ENCODE measurements at places on chromosomes 12 and 14.
A peak's percentile ranks its signal among the peaks of the same experiment; 100 is the strongest.

GRCh38 chr12:40194846-40195245 is 30.0 kb upstream of the LRRK2 start:
- H3K36me3 ChIP-seq = no peaks in the 10 kb centered on the region
- H3K4me3 ChIP-seq = no peak overlapping the region
- no peak overlapping the region for H3K27ac ChIP-seq
- DNase-seq = no peak
- no peaks in the 10 kb centered on the region for H3K27me3 ChIP-seq

- H3K27ac ChIP-seq = no peak overlapping the region
- H3K4me1 ChIP-seq = peaks cover 2% of the 10 kb centered on the region
- H3K27me3 ChIP-seq = peaks cover 26% of the 10 kb centered on the region
Observed at GRCh38 chr14:90608929-90609341, 207.3 kb downstream of the TTC7B start.

- DNase-seq = no peak
- H3K36me3 ChIP-seq = no peaks in the 10 kb centered on the region
- H3K27ac ChIP-seq = no peak overlapping the region
- H3K27me3 ChIP-seq = peaks cover 15% of the 10 kb centered on the region
- H3K4me1 ChIP-seq = peaks cover 2% of the 10 kb centered on the region
Observed at GRCh38 chr12:28936711-28937110, 212.4 kb upstream of the FAR2 start.

- H3K4me3 ChIP-seq = no peak overlapping the region
- no peak overlapping the region for H3K27ac ChIP-seq
- peaks cover 3% of the 10 kb centered on the region for H3K4me1 ChIP-seq
- H3K27me3 ChIP-seq = peaks cover 67% of the 10 kb centered on the region
- DNase-seq = no peak
Observed at GRCh38 chr14:70045844-70046535, 142.8 kb downstream of the SLC8A3 start.

GRCh38 chr12:117042171-117042842 is 56.9 kb downstream of the TESC start:
- DNase-seq = no peak
- no peak overlapping the region for H3K4me3 ChIP-seq
- no peak overlapping the region for H3K27ac ChIP-seq
- H3K4me1 ChIP-seq = no peaks in the 10 kb centered on the region
- H3K27me3 ChIP-seq = no peaks in the 10 kb centered on the region

- peaks cover 36% of the 10 kb centered on the region for H3K4me1 ChIP-seq
- H3K27ac ChIP-seq = peak overlapping the region; percentile 90
- peak overlapping the region; percentile 98 for H3K4me3 ChIP-seq
- DNase-seq = no peak
- H3K27me3 ChIP-seq = no peaks in the 10 kb centered on the region
- no peaks in the 10 kb centered on the region for H3K36me3 ChIP-seq
Observed at GRCh38 chr12:42143452-42144157, 1.1 kb downstream of the GXYLT1 start.

- no peaks in the 10 kb centered on the region for H3K4me1 ChIP-seq
- H3K27me3 ChIP-seq = no peaks in the 10 kb centered on the region
- no peak for DNase-seq
- H3K27ac ChIP-seq = no peak overlapping the region
- H3K4me3 ChIP-seq = no peak overlapping the region
Observed at GRCh38 chr12:112656141-112656540, 135.4 kb upstream of the RPH3A start.

DNA sequence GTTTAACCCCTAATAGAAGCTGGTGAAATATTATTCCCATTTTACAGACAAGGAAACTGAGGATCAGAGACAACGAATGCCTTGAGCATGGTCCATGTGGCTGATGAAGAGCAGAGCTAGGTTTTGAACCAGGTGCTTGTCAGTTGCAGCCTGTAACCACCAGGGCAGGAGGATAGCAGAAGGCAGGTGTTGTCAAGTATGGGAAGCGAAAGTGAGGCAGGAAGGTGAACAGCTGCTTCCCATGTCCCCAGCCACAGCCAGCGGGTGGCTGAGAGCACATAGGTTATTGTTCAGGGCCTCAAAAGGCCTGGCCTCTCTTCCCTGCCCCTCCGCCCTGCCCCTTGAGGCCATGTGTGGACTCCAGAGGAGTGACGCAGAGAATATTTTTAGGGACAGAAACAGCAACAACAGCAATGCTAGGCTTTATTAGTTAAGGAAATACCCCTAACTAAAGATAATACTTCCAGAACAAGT is 39.6 kb downstream of the IQSEC3 start:
- peaks cover 7% of the 10 kb centered on the region for H3K4me1 ChIP-seq
- no peak overlapping the region for H3K27ac ChIP-seq
- peaks cover 42% of the 10 kb centered on the region for H3K27me3 ChIP-seq
- DNase-seq = no peak

DNA sequence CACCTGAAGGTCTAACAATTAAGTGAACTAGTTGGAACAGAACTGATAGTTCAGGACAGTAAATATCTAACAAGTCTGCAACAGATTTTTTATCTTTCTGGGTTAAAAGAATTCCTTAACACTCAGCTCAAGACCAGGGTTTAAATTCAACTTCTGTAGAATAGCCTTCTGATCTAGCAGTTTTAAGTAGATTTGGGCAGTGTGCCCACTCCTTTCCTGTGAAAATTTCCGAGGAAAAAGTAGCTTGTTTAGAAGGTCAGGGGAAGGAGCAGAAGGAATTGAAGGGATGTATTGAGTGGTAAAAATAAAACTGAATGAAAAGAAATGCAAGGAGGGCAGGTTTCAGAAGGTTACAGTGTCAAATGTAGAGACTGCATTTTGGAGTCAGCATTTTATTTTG is 45.8 kb downstream of the ATL1 start:
- no peak for DNase-seq
- peaks cover 5% of the 10 kb centered on the region for H3K27me3 ChIP-seq
- no peak overlapping the region for H3K27ac ChIP-seq
- H3K4me1 ChIP-seq = no peaks in the 10 kb centered on the region
- peaks cover 2% of the 10 kb centered on the region for H3K36me3 ChIP-seq

DNA sequence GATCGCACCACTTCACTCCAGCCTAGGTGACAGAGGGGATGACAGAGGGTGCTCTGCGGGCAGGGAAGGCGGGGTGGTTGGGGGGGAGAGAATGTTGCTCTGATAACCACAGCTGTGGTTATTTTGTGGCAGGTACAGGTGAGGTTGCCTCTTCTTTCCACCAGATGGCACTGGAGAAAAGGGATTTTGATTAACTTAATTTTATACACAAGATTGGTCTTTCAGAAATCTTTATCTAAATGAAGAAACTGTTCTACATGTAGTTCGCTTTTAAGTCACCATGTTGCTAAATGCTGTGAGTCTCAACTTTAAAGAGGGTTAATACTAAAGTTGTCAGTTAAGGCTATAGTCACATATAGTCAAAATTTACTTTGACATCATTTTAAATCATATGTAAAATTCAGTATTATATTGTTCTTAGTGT is 25.7 kb downstream of the FGF23 start:
- H3K4me3 ChIP-seq = no peak overlapping the region
- peak overlapping the region; percentile 37 for H3K27ac ChIP-seq
- no peaks in the 10 kb centered on the region for H3K27me3 ChIP-seq

GRCh38 chr12:64716371-64716770 is 42.8 kb downstream of the GNS start:
- no peaks in the 10 kb centered on the region for H3K27me3 ChIP-seq
- H3K4me1 ChIP-seq = peaks cover 8% of the 10 kb centered on the region
- H3K36me3 ChIP-seq = peaks cover 14% of the 10 kb centered on the region
- DNase-seq = no peak
- H3K4me3 ChIP-seq = no peak overlapping the region
- no peak overlapping the region for H3K27ac ChIP-seq

DNA sequence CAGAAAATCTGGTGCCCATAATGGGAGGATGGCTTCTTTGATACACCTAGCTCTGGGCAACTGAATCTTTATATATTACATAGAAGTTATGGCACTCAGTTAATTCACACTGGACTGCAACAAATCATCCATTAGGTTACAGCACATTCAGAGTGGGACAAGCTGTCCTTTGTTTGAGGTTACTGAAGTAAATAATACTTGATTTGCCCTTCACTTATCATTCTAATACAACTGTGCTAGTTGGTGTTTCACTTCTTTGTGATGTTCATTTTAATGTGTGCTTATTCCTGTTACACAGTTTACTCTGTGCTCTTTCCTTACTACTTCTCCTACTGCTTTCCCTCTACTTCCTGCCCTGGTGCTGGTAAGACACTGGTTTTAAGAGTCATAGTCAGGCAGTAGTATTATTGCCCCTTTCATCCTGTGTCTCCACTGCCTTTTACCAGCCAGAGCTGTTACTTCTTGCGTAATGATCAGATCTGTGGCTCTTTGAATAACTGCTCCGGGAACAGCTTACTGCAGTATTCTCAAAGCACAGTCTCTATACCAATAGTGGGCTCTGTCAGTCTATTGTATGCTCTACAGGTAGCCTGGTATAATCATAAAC is 36.4 kb upstream of the GXYLT1 start:
- peaks cover 11% of the 10 kb centered on the region for H3K36me3 ChIP-seq
- DNase-seq = no peak
- no peak overlapping the region for H3K4me3 ChIP-seq
- H3K27ac ChIP-seq = no peak overlapping the region
- peaks cover 13% of the 10 kb centered on the region for H3K4me1 ChIP-seq

GRCh38 chr12:38817942-38818341 is 87.4 kb downstream of the CPNE8 start:
- DNase-seq = no peak
- no peak overlapping the region for H3K27ac ChIP-seq

- H3K36me3 ChIP-seq = peaks cover 5% of the 10 kb centered on the region
- H3K4me1 ChIP-seq = peaks cover 11% of the 10 kb centered on the region
- peak overlapping the region; percentile 67 for H3K27ac ChIP-seq
- H3K27me3 ChIP-seq = peaks cover 52% of the 10 kb centered on the region
- DNase-seq = no peak
Observed at GRCh38 chr14:89911010-89911919, 43.3 kb downstream of the EFCAB11 start.

- no peak overlapping the region for H3K27ac ChIP-seq
- DNase-seq = no peak
- H3K27me3 ChIP-seq = peaks cover 12% of the 10 kb centered on the region
- peaks cover 4% of the 10 kb centered on the region for H3K36me3 ChIP-seq
- H3K4me3 ChIP-seq = no peak overlapping the region
Observed at GRCh38 chr14:33469898-33470297, 481.0 kb downstream of the EGLN3 start.

DNA sequence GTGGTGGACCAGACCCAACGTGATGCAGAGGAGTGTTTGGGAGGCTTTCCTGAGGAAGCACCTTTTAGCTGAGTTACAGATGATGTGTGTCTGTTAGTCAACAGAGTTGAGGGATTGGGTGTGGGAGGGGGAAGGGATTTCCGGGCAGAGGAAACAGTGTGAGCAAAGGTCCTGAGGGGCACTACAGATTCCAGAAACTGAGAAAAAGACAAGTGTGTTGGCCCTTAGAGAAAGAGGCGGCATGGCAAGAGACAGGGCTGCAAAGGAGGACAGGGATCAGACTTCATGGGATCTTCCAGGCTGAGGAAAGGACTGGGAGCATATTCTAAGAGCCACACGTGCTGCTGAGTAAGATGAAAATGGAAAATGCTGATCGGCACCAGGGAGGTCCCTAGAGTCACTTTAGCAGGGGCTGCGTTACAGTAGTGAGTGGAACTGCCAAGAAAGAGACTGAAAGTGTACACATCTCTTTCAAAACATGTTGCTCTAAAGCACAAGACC is 9.4 kb upstream of the RPS6KL1 start:
- H3K4me3 ChIP-seq = no peak overlapping the region
- peak overlapping the region; percentile 47 for H3K27ac ChIP-seq
- peaks cover 17% of the 10 kb centered on the region for H3K4me1 ChIP-seq
- DNase-seq = no peak

DNA sequence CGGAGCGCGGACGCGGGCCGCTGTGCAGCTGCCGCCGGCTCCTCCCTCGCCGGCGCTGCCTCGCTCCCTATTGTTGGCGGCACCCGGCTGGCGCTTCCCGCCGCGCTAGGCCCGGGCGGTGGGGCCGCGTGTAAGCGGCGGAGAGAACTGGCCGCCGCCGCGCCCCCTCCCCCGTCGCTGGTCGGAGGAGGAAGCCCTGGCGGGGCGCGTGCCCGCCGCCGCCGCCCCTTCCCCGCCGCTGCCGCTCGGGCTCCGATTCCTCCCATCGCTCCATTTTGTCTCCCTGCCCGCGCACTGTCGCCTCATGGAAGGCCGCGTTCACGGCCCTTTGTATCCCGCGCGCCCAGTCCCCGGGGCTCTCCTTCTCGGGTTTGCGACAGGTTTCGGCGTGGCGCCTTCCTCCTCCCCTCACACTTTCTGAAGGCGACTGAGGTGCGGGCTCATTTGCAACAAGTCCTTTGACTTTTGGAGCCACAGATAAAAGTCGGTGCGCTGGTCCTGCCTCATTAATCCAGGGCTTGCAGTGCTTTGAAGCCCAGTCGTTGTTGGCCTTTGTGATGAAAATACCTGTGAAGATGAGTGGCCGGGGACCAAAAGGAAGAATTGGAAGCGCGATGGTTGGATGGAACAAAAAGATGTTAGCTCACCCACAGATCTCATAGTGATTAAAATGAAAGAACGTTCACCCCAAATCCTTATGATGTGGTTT is 707 bp downstream of the CPSF6 start:
- peaks cover 32% of the 10 kb centered on the region for H3K4me1 ChIP-seq
- H3K27ac ChIP-seq = peak overlapping the region; percentile 97
- DNase-seq = peak; percentile 37
- peaks cover 4% of the 10 kb centered on the region for H3K36me3 ChIP-seq
- no peaks in the 10 kb centered on the region for H3K27me3 ChIP-seq

- H3K36me3 ChIP-seq = no peaks in the 10 kb centered on the region
- no peak for DNase-seq
- peaks cover 6% of the 10 kb centered on the region for H3K4me1 ChIP-seq
- H3K27me3 ChIP-seq = no peaks in the 10 kb centered on the region
- H3K27ac ChIP-seq = no peak overlapping the region
- H3K4me3 ChIP-seq = no peak overlapping the region
Observed at GRCh38 chr12:114809097-114809496, 125.1 kb upstream of the TBX3 start.

DNA sequence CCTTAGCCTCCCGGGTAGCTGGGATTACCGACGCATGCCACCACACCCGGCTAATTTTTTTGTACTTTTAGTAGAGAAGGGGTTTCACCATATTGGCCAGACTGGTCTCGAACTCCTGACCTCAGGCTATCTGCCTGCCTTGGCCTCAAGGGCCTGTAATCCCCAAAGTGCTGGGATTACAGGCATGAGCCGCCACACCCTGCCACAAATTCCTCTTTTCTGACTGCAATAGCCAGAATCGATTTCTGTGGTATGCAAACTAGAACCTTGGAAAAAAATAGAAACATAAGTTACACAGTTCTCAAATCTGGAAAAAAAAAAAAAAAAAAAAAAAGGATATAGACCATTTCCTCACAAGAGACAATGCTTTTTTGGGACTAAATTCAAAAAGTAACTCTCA is 184.6 kb upstream of the EGLN3 start:
- DNase-seq = no peak
- H3K4me1 ChIP-seq = no peaks in the 10 kb centered on the region
- no peak overlapping the region for H3K27ac ChIP-seq

GRCh38 chr12:27178723-27179399 is 65.2 kb upstream of the STK38L start:
- DNase-seq = no peak
- no peaks in the 10 kb centered on the region for H3K36me3 ChIP-seq
- no peak overlapping the region for H3K4me3 ChIP-seq
- peaks cover 10% of the 10 kb centered on the region for H3K4me1 ChIP-seq
- H3K27ac ChIP-seq = no peak overlapping the region

Measured in T-helper 17 cell (primary cell).